ENCODE measurements at places on chromosomes 5 and 9.
A peak's percentile ranks its signal among the peaks of the same experiment; 100 is the strongest.

DNA sequence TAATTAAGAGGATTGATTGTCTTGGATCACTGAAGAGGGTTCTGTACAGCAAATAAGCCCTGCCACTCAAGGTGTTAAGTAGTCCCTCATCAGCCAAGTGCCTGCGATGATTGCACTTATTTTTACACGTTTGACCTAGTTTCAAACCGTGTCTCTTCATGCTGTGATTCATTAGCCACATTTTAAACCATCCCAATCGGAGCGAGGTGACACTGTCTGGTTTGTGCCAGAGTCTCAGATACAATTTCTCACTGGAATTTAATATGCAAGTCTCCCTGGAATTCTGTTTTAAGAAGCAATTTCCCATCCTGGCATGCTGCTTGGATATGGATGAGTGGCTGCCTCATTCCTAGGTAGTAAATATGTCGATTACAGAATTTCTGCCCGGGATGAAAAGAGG, 1.6 kb downstream of the INSYN2B start:
- no peak for DNase-seq

GRCh38 chr5:124908581-124909451, 162.4 kb upstream of the ZNF608 start:
- no peak for DNase-seq

DNA sequence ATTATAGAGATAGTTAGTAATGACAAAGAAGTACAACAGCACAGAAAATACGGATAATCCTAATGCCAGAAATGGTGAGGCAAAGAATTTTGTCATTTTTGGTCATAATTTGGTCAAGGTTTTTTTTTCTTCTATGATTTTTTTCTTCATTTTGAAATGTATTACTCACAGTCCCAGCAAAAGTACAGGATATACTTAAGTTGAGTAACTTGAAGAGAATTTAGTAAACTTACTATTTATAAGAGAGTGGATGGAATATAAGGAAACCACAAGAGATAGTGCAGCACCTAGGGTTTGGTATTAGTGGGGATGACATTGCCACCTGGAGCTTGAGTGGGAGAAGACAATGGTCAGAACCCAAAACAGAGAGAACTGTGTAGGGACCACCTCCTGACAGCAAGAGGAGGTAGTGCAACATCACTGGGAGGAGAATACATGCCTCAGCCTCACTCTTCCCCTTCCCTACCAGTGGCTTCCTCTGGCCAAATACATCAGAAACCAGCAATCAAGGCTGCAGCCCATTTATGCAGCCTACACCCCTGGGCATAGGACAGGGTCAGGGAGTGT, 434.5 kb upstream of the TRPC7 start:
- no peak for DNase-seq

DNA sequence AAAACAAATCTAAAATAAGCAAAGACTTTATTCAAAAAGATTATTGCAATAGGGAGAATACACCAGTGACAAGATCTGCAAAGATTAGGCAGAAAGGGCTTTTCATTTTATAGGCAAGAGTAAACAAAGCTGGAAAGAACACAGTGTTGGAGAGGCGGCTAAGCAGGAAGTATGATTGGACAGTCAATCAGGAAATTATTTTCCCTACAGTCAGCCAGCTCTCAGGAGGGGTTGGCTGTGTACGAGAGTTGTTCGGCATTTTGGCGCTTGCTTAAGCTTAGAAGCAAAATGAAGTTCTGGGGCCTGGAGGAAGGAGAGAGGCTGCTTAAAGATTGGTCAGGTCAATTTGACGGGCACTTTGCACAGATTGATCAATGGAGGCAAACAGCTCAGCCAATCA, 1030.5 kb downstream of the TLE4 start:
- no peak for DNase-seq

DNA sequence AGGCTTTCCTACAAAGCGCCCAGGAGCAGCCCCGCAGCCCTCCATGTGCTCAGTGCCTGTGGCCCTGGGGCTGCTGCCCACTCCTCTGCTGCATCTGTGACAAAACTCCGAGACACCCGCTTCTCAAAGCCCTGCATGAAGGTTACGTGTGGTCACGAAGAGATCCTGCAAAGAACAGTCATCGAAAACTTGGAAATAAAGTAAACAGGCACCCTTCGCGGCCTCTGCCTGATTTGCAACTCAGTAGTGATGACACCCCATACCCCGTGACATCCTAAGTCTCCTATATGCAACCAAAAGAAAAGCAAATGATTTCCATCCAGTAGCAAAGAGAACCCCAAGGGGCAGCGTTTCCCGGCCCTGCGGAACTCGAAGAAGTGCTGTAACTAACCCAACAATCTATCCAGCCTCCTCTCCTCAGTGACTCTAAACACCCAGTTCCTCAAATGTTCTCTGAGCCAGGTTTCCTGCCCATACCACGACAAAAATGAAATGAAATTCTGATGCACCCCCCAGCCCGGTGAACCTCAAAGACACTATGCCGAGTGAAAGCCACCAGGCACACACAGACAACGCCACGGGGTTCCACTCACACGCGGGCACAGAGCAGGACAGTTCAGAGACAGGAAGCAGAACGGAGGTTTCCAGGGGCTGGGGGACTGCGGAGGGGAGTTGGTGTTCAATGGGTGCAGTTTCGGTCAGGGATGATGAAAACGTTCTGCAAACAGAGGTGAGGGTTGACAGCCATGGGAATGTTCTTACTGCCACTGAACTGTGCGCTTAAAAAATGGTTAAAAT, 19.0 kb downstream of the NACC2 start:
- DNase-seq: no peak

DNA sequence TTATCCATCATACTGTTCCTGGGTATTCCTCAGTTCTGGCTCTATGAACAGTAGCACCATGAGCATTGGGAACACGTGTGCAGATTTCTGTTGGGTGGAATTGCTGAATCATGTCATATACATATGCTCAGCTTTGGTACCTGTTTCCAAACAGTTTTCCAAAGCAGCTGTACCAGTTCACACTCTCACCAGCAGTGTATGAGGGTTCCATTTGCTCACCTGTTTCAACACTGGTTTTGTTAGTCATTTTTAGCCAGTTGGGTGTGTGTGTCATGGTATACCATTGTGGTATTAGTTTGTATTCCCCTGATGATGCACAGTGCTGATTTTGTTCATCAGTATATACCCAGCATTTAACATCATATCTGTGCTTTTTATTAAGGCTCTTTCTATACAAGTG, 56.7 kb upstream of the ECM2 start:
- no peak for DNase-seq

DNA sequence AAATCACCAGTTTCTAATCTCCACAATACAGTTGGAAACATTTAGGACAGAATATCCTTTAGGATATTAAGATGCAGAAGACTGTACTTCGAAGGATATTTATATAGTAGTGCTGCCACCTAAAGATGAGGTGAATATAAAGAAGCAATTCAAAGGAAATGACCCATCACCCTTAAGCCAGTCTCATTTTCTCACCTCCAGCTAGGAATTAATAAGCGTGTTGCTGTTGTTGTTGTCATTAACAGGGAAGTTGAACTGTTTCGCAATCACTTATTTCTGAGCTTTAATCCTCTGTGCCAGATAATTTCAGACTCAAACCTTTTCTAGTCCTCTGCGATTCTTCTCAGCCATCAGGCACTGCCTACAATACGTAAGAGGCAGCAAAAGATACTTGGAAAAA, 7.8 kb upstream of the PURA start:
- no peak for DNase-seq

- DNase-seq: no peak
Measured at GRCh38 chr5:111115229-111115628, 23.1 kb downstream of the WDR36 start.

DNA sequence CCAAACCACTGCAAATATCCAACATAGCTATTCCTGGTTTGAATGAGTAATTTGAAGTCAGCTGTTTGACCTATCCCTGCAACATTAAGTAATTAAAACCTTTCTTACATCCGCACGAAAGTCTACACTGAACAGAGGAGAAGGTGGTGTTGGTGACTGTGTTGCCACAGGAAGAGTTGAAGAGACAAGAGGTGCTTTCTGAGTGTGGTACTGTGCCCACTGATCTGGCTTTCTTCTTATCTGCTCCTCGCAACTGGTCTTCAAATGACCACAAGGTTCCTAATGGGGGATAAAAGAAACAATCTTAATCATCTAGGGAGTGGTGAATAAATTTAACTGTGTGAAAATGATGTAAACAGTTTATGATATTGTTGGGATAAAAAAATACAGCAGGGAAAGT, 29.4 kb upstream of the PDCL start:
- no peak for DNase-seq

GRCh38 chr9:91179237-91180138, 182.2 kb downstream of the AUH start:
- peak; percentile 57 for DNase-seq

DNA sequence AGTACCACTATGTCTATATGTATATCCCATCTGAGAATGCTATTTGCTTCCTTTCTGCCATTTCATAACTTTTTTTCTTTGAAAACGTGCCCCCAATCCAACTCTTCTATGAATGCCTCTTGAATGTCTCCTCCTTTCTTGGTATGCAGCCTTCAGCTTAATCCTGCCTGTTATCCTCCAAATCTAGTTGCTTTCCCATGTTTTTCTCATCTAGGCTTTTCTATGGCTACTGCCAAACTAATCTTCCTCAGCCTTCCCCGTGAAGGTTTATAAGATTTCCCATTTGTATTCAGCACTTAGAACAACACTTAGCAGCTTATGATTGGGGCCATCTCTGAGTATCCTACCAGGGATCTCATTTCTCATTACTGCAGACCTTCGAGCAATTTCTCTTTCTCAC, 2.5 kb downstream of the TGFBR1 start:
- no peak for DNase-seq

DNA sequence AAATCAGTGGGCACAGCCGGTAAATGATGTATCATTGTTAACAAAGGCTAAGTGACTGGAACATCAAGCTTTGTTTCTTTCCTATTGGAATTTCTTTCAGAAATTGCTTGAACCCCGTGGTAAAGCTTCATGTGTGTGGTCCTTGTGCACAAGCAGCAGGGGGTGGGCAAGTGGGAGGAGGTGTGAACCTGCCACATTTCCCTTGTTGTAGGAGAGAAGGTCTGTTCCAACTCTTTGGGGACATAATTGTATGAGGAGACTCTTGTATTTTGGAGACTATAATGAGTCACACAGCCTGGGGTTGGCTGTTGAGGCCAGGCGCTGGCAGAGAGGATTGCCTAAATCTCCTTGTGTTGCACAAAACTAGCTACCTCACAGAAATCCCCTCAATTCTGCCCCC, 620.5 kb downstream of the IRX1 start:
- DNase-seq: no peak

- DNase-seq: no peak
Measured at GRCh38 chr5:61082516-61083280, 79.6 kb downstream of the SMIM15 start.

DNA sequence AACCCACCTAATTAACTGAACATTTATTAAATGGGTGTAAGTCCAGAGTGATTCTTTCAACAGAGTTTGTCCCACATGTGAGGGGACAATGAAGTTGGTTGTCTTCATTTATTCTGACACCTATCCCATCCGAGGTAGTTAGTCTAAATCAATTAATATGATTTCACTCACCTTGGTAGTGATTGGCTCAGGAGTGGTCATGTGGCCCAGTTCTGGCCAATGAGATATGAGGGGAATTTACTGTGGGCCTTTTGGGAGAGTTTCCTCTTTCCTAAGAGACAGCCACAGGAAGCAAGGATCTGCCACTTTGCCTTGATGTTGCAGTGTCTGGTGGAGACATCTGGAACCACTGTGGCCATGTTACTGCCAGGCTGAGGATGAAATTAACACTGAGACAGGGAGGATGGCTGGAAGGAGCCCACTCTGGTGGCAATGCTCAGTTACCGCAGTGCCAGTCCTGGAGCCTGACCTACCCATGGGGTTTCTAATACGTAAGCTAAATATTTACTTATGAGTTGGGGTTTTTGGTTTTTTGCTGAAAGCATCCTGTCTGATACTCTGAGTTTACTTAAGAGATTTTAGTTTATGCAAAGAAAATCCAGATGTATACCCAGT, 118.6 kb downstream of the FGF18 start:
- no peak for DNase-seq

DNA sequence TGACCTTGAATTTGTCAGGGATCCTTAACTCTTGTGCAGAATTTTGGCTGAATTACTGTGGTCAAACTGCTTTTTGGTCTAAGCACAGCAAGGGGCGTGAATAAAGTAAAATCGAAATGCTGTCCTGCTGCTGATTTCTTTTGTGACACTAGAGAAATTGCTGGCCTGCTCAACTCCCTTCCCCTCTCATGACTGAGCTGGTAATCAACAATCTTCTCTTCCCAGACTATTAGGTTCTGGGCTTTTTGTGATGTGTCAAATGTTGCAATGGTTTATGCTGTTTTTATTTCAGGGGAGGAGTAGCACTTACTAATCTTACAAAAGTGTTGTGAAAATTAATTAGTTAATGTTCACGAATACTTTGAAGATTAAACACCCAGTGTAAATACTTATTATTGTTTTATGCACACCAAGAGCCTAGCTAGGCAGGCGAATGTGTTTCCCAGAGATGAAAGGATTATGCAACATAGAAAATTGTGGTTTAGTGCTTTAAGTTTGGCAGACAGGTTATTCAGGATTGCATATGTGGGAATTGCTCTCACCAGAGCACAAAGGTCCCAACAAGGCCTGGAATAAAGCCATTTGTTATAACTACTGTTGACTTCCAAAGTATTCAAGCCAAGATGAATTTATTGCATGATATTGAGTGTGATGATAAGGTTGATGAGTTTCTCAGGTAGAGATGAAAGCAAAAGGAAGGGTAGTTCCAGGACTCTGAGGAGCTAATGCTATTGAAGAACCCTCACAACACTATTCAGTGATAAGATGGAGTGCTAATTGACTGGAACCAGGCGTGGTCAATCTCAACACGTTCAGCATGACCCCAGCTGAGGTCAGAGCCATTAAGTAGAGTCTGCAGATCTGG, 280.7 kb upstream of the ZNF608 start:
- no peak for DNase-seq

DNA sequence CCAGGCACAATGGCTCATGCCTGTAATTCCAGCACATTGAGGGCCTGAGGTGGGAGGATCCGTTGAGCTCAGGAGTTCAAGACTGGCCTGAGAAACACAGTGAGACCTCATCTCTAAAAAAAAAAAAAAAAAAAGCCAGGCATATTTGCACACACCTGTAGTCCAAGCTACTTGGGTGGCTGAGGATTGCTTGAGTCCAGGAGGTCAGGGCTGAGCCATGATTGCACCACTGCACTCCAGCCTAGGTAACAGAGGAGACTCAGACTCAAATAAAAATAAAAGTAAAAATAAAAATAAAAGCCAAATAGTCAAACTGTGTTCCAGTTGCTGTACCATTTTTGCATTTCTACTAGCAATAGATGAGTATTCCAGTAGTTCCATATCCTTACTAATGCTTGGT, 616.0 kb downstream of the KIF4B start:
- no peak for DNase-seq

DNA sequence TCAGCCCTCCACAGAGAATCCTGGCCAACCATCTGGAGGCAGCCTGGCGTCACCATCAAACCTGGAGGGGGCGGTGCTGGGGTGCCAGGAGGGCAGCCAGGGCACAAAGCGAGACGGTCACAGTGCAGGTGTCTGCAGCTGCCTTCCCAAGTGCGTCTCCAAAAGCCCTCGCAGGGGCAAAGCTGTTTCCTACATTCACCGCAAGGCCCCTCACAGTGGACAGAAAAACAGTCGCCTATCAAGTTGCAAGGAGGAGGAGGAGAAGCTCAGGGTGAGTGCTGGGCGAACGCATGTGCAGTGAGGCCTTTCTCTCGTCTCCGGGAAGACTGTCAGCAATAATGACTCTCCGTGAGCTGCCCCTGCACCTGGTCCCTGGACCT, 18.0 kb upstream of the LHX3 start:
- DNase-seq: no peak
